ENCODE measurements at places on chromosomes 1 and 21. TPM values are rescaled to one million over a fixed set of nuclear protein-coding genes. Genes with fewer than 3 reads are reported as not detected.

ALX3 gene
- polyA plus RNA-seq: not detected

SH2D2A gene
- polyA plus RNA-seq: 0.75 TPM

MSH4 gene
- polyA plus RNA-seq: 0.06 TPM

C1orf141 gene
- not detected for polyA plus RNA-seq

RGS8 gene
- 0.11 TPM for polyA plus RNA-seq

LCE1B gene
- not detected for polyA plus RNA-seq

PRR9 gene
- polyA plus RNA-seq: not detected

KRTAP19-6 gene
- polyA plus RNA-seq: not detected

NT5C1A gene
- 0.06 TPM for polyA plus RNA-seq

IFNAR2 gene
- polyA plus RNA-seq: 16.0 TPM

HMGCL gene
- 38.9 TPM for polyA plus RNA-seq

FAM78B gene
- polyA plus RNA-seq: 1.2 TPM

CELA3B gene
- 11,522 TPM for polyA plus RNA-seq

SLAMF7 gene
- 0.34 TPM for polyA plus RNA-seq

C8B gene
- not detected for polyA plus RNA-seq

DCLRE1B gene
- polyA plus RNA-seq: 1.2 TPM

NUCKS1 gene
- polyA plus RNA-seq: 36.1 TPM

MAP1LC3C gene
- polyA plus RNA-seq: 5.7 TPM

KCNT2 gene
- 0.12 TPM for polyA plus RNA-seq

RGL1 gene
- polyA plus RNA-seq: 3.2 TPM

CYP4A22 gene
- polyA plus RNA-seq: 0.10 TPM

S1PR1 gene
- 109 TPM for polyA plus RNA-seq

DISC1 gene
- 1.5 TPM for polyA plus RNA-seq

UBL4B gene
- polyA plus RNA-seq: 0.07 TPM

CD34 gene
- polyA plus RNA-seq: 70.4 TPM

RHBDL2 gene
- polyA plus RNA-seq: 2.3 TPM

PRRX1 gene
- polyA plus RNA-seq: 2.2 TPM

MROH9 gene
- polyA plus RNA-seq: not detected

SLC16A4 gene
- polyA plus RNA-seq: 2.9 TPM

PLA2G2A gene
- 94.3 TPM for polyA plus RNA-seq

ZCCHC17 gene
- 27.0 TPM for polyA plus RNA-seq

RBP7 gene
- polyA plus RNA-seq: 139 TPM

RAD54L gene
- 0.11 TPM for polyA plus RNA-seq

RIMKLA gene
- 0.64 TPM for polyA plus RNA-seq

KCNJ9 gene
- 0.03 TPM for polyA plus RNA-seq

ZBTB8A gene
- polyA plus RNA-seq: 2.2 TPM

KIAA1614 gene
- 4.8 TPM for polyA plus RNA-seq

CYYR1 gene
- polyA plus RNA-seq: 3.7 TPM

PROX1 gene
- polyA plus RNA-seq: 2.6 TPM

ANKRD65 gene
- polyA plus RNA-seq: 10.6 TPM

GNAT2 gene
- 0.07 TPM for polyA plus RNA-seq

SF3B4 gene
- polyA plus RNA-seq: 23.6 TPM

FCRL1 gene
- 0.58 TPM for polyA plus RNA-seq

MYCL gene
- 14.7 TPM for polyA plus RNA-seq

FGR gene
- 39.8 TPM for polyA plus RNA-seq

FMO2 gene
- polyA plus RNA-seq: 3.3 TPM

LIN28A gene
- not detected for polyA plus RNA-seq

RPE65 gene
- not detected for polyA plus RNA-seq

WDR64 gene
- not detected for polyA plus RNA-seq

CD1C gene
- 0.24 TPM for polyA plus RNA-seq

KCND3 gene
- polyA plus RNA-seq: 2.8 TPM

GRHL3 gene
- 2.1 TPM for polyA plus RNA-seq

AIM2 gene
- 0.13 TPM for polyA plus RNA-seq

NTNG1 gene
- 0.07 TPM for polyA plus RNA-seq

GPA33 gene
- 0.34 TPM for polyA plus RNA-seq

C1orf216 gene
- polyA plus RNA-seq: 2.6 TPM

TTC39A gene
- polyA plus RNA-seq: 9.0 TPM

CRP gene
- polyA plus RNA-seq: not detected

NUDT4B gene
- polyA plus RNA-seq: not detected
